Panc1 (cell line): ENCODE measurements at places on chromosomes 12 and 14. TPM values are rescaled to one million over a fixed set of nuclear protein-coding genes. Genes with fewer than 3 reads are reported as not detected.

GRCh38 chr12:47361389-47362021 is 281.7 kb upstream of the AMIGO2 start:
- DNase-seq: no peak

DNA sequence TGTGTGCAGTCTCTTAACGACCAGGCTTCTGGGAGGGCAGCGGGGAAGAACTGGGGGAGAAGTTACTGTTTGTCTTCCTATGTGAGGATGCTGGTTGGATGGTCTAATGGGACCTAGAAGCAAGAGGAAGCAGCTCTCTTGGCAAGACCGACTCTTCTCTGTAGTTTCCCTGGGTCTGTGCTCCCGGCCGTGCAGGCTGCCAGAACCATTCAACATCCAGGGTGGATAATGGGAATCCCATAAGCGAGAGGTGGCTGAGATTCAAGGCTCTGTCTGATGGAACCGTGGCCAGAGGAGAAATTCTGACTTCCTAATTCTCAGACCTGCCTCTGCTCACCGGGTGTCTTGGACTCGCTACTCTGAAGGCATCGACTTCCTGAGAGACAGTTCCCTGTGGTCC is 561.0 kb upstream of the TBX3 start:
- no peak for DNase-seq

DNA sequence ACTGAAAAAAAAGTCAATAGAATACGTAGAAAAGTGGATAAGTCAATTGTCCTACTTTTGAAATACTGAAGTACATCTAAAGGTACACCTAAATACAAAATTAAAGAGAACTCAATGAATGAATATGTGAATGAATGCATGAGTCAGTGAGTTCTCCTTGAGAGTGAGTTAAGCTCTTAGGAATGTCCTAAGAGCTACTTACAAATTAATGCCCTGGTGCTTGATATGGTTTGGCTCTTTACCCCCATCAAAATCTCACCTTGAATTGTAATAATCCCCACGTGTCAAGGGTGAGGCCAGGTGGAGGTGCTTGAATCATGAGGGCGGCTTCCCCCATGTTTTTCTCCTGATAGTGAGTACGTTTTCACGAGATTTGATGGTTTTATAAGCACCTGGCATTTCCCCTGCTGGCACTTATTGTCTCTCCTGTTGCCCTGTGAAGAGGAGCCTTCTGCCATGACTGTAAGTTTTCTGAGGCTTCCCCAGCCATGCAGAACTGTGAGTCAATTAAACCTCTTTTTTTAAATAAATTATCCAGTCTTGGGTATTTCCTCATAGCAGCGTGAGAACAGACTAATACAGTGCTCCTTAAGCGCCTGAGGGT is 192.2 kb upstream of the ARHGAP5 start:
- no peak for DNase-seq

GRCh38 chr14:27668531-27668930 is 1070.7 kb upstream of the NOVA1 start:
- DNase-seq: no peak

GRCh38 chr12:102479099-102479885 is 1.1 kb downstream of the IGF1 start:
- no peak for DNase-seq

- DNase-seq: no peak
Observed at GRCh38 chr14:89428173-89428523, 11.1 kb upstream of the FOXN3 start.

DNA sequence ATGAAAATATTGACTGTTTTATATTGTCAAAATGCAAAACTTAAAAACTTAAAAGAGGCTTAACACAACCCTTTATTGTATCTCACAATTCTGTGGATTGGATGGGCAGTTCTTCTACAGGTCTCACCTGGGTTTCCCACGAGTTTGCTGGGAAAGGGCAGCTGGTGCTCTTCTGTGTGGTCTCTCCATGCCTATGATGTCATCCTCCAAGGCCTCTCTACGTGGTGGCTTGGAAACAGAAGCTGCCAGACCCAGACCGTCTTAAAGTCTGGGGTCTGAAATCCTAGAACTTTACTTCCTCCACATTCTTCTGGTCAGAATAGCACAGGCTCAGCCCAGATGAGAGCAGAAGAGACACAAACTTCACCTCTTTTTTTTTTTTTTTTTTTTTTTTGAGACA is 36.5 kb upstream of the KICS2 start:
- DNase-seq: no peak

DNA sequence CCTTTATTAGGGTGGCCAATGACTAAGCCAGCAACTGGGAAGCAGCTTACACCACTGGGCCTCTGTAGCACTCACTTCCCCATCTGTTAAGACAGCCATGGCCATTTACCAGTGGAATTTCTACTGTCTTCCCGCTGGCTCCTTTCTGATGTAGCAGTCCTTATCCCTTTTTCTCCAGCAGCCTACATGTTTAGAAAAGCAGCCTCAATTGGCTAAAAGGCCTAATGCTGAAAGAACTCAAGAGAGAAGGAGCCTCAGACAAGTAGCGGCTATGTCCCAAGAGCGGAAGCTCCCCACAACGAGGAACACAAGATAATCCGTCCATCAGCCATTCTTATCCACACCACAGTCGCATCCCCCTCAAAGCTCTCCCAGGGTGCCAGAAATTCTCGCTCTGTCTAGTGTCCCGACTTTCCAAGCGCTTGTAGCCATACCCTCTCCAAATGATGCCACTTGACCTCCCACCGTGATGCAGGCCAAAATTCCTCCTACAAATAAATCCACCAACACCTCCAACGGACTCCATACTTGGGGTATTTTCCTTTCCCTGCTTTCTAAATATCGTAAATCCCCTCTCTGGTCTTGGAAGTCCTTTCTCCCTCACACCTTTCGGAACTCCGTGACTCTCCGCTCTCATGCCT is 624 bp downstream of the M6PR start:
- DNase-seq: no peak

- DNase-seq: no peak
Observed at GRCh38 chr12:128829861-128830504, 6.2 kb upstream of the SLC15A4 start.

- no peak for DNase-seq
Observed at GRCh38 chr14:73026243-73026844, 562 bp downstream of the ZFYVE1 start.

- no peak for DNase-seq
Observed at GRCh38 chr14:91841065-91841464, 26.3 kb downstream of the TC2N start.

- DNase-seq: no peak
Observed at GRCh38 chr14:66104486-66104885, 381.7 kb upstream of the CCDC196 start.

DNA sequence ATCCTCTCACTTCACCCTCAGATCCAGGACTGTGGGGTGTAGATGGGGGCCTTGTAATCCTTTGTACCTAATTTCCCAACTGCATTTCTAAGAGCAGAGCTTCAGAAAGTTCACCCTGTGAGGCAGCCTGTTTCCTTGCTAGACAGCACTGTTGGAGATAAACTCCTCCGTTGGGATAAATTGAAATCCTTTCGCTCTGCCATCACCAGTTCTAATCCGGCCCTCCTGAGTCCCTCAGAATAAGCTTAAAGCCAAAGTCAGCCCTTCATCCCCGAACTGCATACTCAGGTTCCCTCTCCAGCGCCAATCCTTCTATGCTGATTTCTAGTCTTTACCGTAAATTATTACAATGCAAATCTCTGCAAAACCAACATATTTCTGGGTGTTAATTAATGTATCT is 114.7 kb downstream of the PRMT8 start:
- no peak for DNase-seq

DNA sequence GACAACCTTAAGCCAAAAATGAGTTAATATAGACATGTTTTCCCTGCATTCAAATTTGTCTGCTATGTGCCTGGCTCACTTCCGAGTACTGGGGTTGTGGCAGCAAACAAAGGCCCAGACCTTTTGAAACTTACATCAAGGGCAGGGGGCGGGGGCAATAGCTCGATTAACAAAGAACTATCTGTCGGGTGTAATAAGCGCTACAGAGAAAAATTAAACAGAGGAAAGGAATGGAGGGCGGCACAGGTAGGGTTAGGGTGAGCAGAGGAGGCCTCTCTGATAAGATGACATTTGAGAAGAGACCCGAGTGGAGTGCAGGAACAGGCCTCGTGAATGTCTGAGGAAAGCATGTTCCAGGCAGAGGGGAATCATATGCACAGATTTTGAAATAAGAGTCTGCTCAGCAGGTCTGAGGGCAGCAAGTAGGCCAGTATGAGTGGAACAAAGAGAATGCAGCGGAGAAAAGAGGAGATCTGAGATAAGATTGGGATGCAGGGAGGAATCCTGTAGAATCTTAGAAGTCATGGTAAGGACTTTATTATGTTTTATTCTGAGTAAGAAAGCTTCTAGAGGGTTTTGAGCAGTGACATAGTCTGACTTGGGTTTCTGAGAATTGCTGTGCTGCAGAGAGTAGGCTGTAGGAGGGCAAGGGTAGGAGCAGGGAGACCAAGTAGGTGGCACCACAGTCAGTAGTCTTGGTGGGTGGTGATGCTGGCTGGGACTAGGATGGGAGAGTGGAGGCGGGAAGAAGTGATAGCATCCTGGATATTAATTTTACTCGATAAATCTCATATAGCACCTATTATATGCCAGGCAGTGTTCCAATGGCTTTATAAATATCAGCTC is 52.6 kb downstream of the BICDL1 start:
- no peak for DNase-seq

- DNase-seq: no peak
Observed at GRCh38 chr12:11823043-11823442, 173.6 kb downstream of the ETV6 start.

DNA sequence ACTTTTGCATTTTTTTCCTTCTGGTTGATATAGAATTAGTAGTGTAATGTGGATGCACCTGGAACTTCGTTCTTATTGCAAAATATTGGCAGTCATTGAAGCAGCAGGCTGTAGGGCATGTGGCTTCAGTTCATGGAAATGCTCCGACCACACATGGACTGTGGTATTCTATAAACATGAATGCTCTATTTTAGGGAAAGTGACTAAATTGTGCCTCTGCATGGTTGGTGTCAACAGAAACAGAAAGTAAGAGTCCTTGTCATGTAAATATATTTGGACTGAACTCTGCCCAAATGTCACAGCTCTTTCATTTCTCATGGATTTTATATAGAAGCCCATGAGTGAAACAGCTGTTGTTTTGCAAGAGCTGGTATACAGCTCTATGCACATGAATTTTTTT is 917.0 kb downstream of the LRFN5 start:
- no peak for DNase-seq

DNA sequence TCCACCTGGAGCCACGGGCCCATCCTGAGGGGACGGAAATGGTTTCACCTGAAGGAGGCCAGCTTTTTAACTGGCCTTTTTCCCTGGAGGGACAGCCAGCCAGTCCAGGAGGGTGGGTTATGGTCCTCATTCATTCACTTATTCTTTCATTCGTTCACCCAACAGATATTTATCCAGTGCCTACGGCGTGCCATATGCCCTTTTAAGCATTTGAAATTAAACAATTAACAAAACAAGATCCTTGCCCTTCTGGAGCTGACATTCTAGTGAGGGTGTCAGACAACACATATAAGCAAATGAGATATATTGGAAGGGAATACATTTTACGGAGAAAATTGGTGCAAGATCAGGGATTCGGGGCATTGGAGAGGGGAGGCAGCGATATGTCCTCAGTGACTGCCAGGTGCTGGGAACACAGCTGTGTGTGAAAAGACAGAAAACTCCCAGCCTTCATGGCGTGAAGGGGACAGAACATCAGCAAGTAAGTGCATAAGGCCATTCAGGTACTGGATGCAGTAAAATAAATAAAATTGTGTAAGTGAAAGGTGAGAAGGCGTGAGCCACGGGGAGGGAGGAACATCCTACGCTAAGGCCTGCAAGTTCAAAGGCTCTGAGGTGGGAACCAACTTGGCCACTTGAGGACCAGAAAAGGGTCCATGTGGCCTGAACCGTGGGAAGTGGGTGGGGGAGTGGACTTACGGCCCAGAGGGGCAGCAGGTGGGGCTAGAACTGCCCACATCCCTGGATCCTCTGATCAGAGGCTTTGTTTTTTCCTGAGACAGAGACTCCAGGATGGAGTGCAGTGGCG is 684 bp upstream of the ABCB9 start:
- no peak for DNase-seq

DNA sequence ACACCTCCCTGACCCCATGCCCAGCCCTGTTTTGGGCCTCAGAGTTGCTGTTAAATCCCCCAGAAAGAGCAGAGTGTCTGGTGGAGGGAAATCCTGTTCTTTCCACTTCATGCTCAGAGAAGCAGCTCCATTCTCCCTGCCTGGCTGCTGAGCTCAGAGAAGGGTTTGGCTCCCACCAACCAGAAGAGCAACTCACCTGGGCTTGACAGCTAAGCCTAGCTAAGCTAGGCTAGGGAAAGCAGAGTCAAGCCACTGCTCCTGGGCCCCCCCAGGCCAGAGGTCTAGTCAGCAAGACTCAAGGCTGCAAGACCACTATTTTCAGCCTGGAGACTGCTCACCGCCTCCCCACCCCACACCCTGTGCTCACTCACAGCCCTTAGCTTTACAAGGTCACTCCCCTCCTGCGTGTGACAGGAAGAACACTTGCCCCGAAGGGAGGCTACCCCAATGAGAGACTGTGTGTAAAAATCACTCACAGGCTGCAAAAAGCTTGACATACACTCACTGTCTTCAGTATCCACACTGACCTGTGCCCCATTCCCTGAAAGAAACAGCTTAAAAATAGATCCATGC is 13.5 kb downstream of the GSC start:
- DNase-seq: no peak

DNA sequence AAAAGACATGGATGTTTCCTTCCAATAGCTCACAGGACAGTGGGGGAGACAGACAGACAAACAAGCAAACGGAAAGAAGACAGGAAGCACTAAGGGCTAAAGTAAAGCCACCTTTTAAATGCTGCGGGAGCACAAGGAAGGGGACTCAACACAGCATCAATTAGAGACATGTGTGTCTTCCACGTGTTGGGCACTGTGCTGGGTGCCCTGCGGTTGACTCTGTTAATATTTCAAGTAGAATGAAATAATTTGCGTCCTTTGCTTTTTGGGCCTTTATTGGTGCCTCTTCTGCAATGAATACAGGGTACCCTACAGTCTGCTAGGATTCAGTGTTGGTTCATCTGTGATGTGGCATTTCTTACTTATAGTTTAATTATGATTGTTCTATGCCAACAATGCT is 90.9 kb upstream of the CPM start:
- no peak for DNase-seq

The GNPTAB gene
- total RNA-seq: 40.8 TPM

The ADCY4 gene
- total RNA-seq: 0.21 TPM

The TAS2R50 gene
- 0.18 TPM for total RNA-seq

The CMA1 gene
- total RNA-seq: not detected

The SSTR1 gene
- not detected for total RNA-seq

The PRB2 gene
- not detected for total RNA-seq

The BCL2L14 gene
- not detected for total RNA-seq

The RAD9B gene
- 0.98 TPM for total RNA-seq

The MUCL1 gene
- total RNA-seq: not detected

The CIROP gene
- total RNA-seq: not detected
